ENCODE measurements at places on chromosomes 6 and 20. TPM values are rescaled to one million over a fixed set of nuclear protein-coding genes. Genes with fewer than 3 reads are reported as not detected.

Gene CALHM4
- not detected for total RNA-seq

Gene CABLES2
- total RNA-seq = 2.1 TPM

Gene TREM2
- 0.95 TPM for total RNA-seq

Gene ASIP
- total RNA-seq = not detected

GRCh38 chr6:105875974-105876640, 210.0 kb upstream of the PRDM1 start:
- DNase-seq = no peak
- H3K27ac ChIP-seq = no peak overlapping the region
- no peak overlapping the region for H3K4me3 ChIP-seq
- peaks cover 9% of the 10 kb centered on the region for H3K4me1 ChIP-seq
- H3K27me3 ChIP-seq = no peaks in the 10 kb centered on the region
- H3K36me3 ChIP-seq = no peaks in the 10 kb centered on the region

DNA sequence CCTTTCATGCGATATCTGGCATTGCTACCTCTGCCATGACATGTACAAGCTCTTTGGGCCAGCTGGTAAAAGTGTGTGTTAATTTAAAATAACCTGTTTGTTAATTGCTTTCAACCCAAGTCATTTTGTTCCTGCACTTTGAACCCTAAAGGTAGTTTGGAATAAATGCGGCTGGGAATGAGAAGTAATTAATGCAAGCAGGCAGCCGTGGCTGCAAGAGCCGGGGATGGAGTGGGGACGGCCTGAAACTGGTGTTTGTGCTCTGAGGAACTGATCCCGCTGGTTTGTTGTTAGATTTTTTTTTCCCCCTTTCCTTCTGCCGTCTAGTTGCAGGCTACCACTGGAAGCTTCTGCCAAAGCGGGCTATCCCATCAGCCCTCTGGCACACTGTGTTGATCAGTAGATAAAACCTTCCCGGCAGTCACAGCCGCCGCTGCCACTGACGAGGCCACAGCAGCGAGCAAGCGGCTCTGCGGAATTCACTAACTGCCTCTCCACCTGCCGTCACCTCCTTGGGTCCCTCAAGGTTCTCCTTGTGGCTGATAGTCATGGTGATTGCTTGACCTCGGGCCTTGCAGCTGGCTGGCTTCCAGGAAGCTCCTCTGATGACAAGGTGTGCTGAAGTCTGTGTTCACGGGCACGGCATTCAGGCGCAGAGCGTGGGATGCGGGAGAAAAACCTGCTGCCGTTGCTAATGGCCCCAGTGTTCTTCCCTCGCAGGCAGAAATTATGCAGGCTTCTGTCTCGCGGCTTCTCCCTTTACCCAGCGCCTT, 315.9 kb downstream of the TFAP2A start:
- H3K36me3 ChIP-seq = no peaks in the 10 kb centered on the region
- no peak for DNase-seq
- no peaks in the 10 kb centered on the region for H3K4me1 ChIP-seq
- no peaks in the 10 kb centered on the region for H3K27me3 ChIP-seq

DNA sequence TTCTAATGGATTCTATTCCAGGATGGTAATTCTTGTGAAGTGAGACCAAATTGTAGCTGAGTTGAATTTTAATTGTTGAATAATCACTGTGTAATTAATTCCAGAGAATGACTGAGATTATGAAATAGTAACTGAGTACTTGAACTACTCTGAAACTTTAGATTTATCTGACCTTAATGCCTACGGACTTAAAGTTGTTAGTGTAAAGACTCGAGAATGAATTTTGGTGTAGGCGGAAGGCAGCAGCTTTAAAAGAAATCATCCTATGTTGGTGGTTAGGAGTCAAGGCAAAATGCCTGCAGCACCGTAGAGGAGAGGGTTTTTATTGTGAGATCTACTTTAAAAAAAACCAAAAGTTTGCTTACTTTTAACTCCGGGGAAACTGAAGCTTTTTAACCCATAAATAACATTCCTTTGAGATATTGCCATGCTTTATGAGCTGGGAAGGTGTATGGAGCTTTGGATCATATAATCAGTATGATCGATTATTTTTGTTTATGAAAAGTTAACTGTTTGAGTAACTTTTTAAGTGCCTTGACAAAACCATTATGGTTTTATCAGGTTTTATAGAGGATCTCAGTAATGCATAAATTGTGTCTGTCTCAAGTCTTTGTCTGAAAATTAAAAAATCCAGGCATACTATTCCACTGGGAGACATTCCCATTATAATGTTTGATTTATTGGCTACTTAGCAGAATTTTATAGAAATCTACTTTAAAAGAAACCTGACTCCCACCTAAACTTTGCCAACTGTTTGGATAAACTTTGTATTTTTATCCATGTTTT, 46.1 kb downstream of the MYO6 start:
- H3K36me3 ChIP-seq = no peaks in the 10 kb centered on the region
- DNase-seq = no peak
- no peak overlapping the region for H3K27ac ChIP-seq
- H3K4me3 ChIP-seq = no peak overlapping the region
- no peaks in the 10 kb centered on the region for H3K4me1 ChIP-seq

DNA sequence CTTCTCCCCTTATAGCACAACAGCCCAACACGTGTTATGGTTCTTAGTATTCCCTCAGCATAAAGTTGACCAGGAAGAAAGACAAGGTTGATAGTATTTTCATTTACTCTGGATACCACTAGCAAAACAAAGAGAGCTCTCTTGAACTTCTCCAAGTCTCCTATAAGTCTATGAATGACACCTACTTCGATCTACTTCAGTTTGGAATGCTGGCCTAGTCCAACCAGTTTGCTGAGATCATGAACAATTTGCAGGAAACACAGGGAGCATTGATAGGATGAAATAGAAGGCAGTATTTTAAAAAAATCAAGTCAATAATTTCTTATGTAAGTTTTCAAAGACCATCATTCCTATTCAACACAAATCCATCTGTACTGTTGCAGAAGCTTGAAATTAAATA, 93.6 kb downstream of the GJA10 start:
- no peak overlapping the region for H3K27ac ChIP-seq
- no peak for DNase-seq
- no peak overlapping the region for H3K4me3 ChIP-seq
- H3K27me3 ChIP-seq = no peaks in the 10 kb centered on the region

GRCh38 chr6:101878554-101879276, 485.2 kb downstream of the GRIK2 start:
- H3K4me3 ChIP-seq = no peak overlapping the region
- H3K36me3 ChIP-seq = no peaks in the 10 kb centered on the region
- no peaks in the 10 kb centered on the region for H3K27me3 ChIP-seq
- DNase-seq = no peak

GRCh38 chr6:163941624-163941976, 527.1 kb downstream of the QKI start:
- DNase-seq = no peak
- H3K27me3 ChIP-seq = no peaks in the 10 kb centered on the region
- no peak overlapping the region for H3K4me3 ChIP-seq
- H3K27ac ChIP-seq = peak overlapping the region; percentile 43

- H3K4me1 ChIP-seq = no peaks in the 10 kb centered on the region
- H3K36me3 ChIP-seq = no peaks in the 10 kb centered on the region
- H3K27ac ChIP-seq = no peak overlapping the region
- no peak overlapping the region for H3K4me3 ChIP-seq
- no peaks in the 10 kb centered on the region for H3K27me3 ChIP-seq
Observed at GRCh38 chr6:22099231-22099630, 197.6 kb downstream of the PRL start.

- no peak overlapping the region for H3K27ac ChIP-seq
- H3K27me3 ChIP-seq = no peaks in the 10 kb centered on the region
- no peaks in the 10 kb centered on the region for H3K36me3 ChIP-seq
- no peaks in the 10 kb centered on the region for H3K4me1 ChIP-seq
- H3K4me3 ChIP-seq = no peak overlapping the region
Observed at GRCh38 chr6:20479060-20479459, 55.2 kb upstream of the CDKAL1 start.

DNA sequence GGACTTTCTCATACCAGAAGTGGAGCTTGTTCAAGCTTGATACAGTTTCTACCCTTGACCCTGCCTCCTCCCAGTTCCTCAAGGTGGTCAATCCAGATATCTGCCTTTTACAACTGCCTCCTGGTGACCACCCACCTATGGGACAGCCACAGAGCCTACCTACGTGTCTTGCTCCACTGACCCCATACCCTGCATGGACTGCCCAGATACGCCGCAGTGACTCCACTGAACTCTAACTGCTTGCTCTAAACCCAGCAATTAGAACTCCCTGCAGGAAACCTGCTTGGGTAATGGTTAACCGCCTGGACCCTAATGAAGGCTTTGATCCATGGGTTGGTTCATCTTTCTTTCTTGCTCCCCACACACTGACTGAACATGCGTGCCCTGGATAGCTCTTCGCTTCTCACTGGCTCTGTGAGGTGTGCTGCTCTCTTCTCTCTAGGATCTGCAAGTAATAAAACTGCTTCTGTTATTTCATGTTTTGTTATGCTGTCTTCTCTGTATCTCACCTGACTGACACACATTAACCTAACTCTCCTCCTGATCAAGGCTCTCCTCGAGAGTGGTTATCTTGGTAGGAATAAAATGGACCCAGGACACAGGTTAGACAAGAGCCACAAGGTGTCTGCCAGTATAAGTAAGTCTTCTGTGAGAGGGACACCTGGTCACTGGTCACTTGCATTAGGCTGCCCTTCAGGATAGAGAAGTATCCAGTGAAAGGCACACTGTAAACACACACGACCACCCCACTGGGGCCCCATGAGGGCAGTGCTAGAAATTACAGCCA, 79.2 kb downstream of the CHD6 start:
- H3K4me3 ChIP-seq = no peak overlapping the region
- H3K4me1 ChIP-seq = no peaks in the 10 kb centered on the region
- H3K27ac ChIP-seq = no peak overlapping the region

- no peak overlapping the region for H3K27ac ChIP-seq
- no peaks in the 10 kb centered on the region for H3K36me3 ChIP-seq
- H3K27me3 ChIP-seq = no peaks in the 10 kb centered on the region
Observed at GRCh38 chr6:111692327-111693164, 86.9 kb upstream of the TRAF3IP2 start.

All from esophagus squamous epithelium (tissue), 5 donors.